SJCRH30 (cell line): ENCODE measurements at places on chromosomes 13 and 19. TPM values are rescaled to one million over a fixed set of nuclear protein-coding genes. Genes with fewer than 3 reads are reported as not detected.

GRCh38 chr13:40211586-40211968 lies 454.9 kb downstream of the FOXO1 start:
- peak; percentile 22 for DNase-seq

DNA sequence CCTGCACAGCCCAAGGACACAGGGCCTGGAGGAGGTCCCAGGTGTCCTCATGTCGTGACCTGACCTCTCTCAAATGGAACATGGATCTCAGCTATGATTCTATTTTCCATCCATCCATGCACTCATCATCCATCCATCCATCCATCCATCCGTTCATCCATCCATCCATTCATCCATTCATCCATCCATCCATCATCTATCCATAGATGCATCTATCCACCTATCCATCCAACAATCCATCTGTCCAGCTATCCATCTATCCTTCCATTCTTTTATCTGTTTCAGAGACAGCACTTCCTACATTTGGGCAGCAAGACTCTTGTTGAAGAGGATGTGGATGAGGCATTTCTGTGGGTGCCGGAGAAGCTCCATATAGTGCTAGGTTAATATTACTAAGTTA lies 86.7 kb downstream of the SCGB2B2 start:
- DNase-seq = no peak

GRCh38 chr13:48446464-48446863 lies 33.6 kb upstream of the LPAR6 start:
- no peak for DNase-seq

The ZNF586 gene
- 14.6 TPM in 2 replicates for total RNA-seq
